Panc1 (cell line): ENCODE measurements at places on chromosomes 6 and 20.

DNA sequence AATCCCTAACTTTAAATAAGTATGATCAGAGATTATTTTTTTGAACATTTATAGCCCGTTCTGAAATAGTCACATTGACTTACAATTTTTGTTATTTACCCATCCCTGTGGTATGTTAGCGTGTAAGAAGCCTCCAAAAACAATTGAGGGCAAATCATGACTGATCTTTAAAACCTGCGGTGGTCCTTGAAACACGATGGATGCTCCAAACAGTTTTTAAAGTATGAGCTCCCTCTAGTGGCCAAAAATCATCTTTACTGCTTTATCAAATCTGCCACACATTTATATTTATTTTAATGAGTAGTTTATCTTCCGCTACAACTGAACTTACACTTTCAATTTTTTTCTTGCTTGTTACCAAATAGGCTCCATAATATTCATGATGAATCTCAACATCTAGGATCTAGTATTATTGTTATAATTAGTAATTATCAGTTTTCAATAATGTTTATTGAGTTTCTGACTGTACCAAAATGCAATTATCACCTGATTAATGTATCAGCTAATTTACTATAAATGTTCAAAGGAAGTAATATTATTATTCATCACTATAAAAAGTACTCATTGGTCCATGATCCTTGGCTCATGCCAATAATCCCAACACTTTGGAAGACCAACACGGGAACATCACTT, 52.2 kb downstream of the MARCKS start:
- peak; percentile 39 for DNase-seq

DNA sequence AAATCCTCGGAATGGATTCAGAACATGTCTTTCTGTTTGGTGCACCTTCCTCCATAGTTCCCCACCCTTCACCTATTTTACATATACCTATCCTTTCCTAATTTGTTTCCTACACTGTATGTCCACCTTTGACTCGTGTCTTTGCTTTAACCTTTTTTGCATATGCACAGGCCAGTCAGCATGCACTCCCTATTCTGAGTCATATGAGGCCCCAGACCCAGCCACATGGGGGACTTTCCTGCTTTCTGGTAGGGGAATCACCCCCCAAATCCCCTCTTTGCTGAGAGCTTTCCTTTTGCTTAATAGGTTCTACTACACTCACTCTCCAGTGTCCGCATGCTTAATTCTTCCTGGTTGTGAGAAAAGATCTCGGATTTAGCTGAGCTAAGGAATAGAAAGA, 393.8 kb upstream of the IMPG1 start:
- DNase-seq, result no peak

- no peak for DNase-seq
These were observed 2.6 kb downstream of the COL19A1 start for GRCh38 chr6:69868961-69869360.

DNA sequence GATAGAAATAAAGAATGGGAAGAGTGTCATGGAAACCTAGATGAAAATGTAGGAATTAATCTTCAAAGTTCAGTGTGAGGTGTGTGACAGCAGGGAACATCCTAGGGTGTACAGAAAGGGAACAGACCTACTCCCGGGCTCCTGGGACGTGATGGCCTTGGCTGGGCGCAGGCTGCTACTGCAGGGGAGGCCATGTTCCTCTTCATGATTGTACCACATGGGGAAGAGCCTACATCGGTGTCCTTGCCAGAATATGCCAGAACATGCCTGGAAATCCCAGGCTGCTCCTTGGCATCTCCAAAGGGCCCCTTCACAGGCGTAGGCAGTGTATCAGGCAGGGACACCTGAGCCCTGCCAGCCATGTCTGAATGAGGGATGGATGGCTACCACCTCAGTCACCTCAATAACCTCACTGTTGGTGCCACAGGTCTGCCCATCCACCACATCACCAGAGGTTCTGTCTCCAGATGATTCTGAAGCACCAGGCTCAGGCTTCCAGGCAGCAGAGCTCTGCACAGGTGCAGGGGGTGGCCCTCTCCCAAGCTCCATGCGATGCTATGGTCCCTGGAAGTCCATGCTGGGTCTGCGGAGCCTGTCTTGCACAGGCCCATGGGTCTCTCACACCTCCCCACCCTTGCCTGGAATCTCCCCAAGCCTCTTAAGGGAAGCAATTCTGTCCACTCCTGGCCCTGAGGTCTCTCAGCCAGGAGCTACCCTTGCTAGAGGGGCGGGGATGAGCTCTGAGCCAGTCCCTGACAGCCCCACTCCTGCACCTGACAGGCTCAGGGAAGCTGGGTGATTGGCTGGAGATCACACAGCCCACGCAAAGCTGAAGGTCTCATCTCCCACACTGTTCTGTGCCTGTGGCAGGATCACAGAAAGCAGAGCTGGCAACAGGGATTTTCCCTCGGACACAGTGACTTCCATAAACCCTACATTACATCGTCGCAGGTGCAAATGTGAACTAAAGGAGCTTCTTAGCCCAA, 20.2 kb downstream of the RAMACL start:
- no peak for DNase-seq

- no peak for DNase-seq
These were observed 152.9 kb downstream of the AKAP7 start for GRCh38 chr6:131288214-131288613.

- no peak for DNase-seq
These were observed 72.4 kb downstream of the FGD2 start for GRCh38 chr6:37077905-37078296.

DNA sequence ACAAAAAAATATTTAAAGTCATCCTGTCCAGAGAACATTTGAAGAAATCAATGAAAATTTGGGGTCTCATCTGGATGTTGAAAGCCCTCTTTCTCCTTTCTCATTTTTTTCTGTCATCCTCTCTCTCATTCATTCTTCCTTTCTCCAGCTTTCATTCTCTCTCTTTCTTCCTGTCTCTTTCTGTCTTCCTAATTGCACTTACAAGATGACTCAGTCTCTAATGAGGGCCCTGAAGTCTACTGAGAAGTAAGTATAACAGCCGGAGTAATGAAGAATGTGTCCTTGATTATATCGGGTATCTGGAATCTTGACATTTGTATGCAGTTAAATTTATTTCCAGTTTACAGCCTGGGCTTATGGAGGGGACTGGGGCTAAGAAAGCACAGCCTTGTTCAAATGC, 232.2 kb upstream of the SULF2 start:
- no peak for DNase-seq

DNA sequence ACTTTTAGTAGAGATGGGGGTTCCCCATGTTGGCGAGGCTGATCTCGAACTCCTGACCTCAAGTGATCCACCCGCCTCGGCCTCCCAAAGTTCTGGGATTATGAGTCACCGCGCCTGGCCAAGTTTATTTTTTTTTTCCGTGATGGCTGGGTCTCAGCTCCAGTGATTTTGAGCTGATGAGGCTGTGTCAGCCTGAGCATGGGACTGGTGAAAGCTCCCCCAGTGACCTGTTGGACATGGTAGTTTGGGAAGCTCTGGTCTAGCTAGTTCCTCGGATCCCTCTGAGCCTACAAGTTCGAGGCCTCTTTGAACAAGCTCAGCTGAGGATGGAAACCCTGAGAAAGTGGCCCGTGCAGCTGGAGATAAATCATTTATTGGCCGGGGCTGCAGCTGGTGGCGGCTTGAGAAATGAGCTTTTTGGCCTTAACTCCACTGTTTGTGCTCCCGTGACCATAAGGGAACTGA, 126.8 kb downstream of the SNX5 start:
- DNase-seq, result no peak

- no peak for DNase-seq
These were observed 246.1 kb downstream of the SMOC2 start for GRCh38 chr6:168686831-168687730.

GRCh38 chr20:14234666-14235295, 102.6 kb downstream of the FLRT3 start:
- DNase-seq, result no peak

DNA sequence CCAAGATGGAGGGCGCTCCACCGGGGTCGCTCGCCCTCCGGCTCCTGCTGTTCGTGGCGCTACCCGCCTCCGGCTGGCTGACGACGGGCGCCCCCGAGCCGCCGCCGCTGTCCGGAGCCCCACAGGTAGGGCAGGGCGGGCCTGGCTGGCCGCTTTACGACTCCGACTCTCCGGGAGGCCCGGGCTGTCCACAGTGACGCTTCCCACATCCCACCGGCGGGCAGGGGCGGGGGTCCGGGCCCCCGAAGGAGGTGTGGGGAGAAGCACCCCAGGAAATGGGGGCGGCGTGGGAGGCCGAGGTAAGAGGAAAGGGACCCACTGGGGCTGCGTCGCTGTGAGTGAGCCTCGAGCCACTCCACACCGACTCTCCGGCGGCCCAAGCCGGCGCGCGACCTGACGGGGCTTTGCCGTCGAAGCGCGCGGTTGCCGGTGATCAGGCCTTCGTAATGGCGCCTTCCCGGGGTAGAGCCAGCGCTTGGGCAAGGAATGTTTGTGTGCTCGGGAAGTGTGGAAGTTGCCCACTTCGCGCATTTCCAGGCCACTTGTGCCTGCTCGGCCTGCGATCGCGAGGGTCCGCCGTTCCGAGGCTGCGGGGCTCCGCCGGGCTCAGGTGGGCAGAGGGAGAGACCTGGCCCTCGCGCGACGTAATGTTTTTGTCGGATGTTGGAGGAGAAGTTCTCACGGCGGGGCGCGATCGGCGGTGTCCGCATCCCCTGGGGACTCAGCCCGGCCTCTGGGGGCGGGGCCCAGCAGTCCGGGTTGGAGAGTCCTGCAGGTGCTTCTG, 427 bp downstream of the GINM1 start:
- no peak for DNase-seq

DNA sequence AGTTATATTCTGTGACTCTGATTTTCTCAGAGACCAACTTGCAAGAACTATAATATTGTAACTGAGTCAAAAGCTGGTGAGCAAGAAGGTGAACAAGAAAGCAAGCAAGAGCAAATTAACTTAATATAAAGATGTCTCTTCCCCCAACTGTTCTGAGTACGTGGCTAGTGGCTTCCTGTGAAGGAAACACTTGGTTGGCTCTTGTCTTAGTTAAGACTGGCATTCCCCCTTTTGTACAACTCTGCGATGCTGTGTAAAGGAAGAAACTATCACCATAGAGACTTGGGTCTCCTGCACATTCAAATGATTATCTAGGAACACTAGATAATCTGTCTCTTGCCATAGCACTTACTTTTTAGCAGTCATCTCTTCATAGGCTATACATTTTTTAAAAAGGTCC, 47.3 kb upstream of the TNFAIP3 start:
- DNase-seq, result no peak

- DNase-seq, result no peak
These were observed 96.3 kb downstream of the RFPL4B start for GRCh38 chr6:112443179-112444065.

DNA sequence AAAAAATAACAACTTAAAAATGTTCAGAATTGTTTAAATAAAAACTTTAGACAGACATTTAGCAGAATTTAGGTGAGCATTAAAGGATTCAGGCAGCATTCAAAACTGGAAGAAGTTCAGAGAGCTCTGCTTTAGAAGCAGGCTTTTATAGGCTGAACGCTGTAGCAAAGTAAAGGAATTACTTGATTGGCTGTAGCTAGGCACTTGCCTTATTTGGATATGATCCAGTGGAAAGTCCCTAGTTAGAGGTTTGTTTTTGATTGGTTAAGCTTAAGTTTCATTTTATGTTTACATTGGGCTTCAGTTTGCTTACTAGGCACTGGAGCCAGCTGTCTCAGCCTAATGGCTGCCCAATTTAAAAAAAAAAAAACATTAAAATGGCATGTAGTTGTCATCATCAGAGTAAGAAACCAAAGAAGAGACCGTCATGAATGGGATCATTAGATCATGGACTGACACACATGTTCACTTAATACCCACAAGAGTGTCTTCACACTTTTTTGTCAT, 65.1 kb downstream of the CBFA2T2 start:
- peak; percentile 69 for DNase-seq

DNA sequence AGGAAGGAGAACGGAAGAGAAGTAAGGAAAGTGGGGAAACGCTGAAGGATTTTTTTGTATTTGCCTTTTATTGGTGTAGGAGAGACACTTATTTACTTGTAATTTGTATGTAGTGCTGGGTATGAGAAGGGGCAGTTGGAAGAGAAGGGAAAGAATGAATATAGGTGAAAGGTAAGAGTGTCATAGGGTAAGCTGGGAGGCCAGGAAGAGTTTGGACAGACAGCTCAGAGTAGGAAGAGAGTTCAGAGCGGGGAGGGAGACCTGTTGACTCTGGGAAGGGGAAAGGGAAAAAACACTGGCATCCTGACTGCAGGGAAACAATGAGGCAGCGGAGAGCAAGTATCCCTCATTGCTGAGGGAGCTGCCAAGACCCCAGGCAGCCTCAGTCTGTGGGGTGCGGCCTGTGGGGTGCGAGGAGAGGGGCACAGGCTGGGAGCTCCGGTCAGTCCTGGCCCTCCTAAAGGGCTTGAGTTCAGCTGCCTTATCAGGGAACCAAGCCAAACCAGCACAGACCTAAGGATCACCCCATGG, 3.1 kb downstream of the TRAF3IP2 start:
- DNase-seq, result no peak

GRCh38 chr6:137811121-137811915, 55.7 kb upstream of the TNFAIP3 start:
- DNase-seq, result peak; percentile 55

DNA sequence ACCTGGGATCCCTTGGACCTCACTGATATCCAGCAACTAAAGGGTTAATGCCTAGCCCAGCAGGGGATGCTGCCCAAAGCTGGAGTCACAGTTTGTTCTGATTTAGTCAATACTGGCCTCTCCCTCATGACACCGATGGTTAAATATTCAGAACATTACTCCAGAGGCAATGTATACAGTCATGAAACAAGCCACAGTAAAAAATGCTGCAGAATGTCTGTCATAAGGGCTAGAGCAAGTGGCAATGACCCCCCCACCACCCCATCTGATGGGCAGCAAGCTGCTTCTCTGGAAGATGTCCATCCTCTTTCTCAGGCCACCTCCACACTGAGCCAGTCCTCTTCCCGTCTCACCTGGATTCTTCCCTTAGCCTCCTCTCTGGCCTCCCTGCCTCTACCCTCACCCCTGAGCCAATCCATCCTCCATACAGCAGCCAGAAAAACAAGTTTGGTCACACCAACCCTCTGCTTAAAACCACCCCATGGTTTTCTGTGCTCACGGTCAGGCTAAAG, 99.0 kb upstream of the KCNG1 start:
- peak; percentile 42 for DNase-seq

- no peak for DNase-seq
These were observed 22.3 kb downstream of the FAM50B start for GRCh38 chr6:3871515-3871914.

DNA sequence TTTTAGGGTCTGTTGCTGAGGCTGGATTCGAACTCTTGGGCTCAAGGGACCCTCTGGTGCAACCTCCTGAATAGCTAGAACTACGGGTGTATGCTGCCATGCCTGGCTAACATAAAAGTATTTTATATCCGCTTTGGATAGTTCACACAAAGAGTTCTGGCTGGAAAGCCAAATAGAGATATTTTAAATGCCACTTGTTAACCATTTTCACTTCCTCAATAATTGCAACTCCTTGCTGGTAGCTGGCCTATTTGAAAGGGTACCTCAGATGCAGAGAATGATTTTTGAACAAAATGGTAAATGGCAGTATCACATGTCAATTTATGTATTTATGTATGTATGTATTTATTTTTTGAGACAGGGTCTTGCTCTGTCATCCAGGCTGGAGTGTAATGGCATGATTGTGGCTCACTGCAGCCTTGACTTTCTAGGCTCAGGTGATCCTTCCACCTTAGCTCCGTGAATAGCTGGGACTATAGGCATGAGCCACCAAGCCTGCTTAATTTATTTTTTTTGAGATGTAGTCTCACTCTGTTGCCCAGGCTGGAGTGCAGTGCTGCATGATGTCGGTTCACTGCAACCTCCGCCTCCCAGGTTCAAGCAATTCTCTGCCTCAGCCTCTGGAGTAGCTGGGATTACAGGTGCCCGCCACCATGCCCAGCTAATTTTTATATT, 12.9 kb upstream of the JARID2 start:
- DNase-seq, result no peak

GRCh38 chr20:8036771-8037170, 17.2 kb upstream of the TMX4 start:
- DNase-seq, result no peak

- no peak for DNase-seq
These were observed 5.3 kb upstream of the MOG start for GRCh38 chr6:29651413-29652197.
